NCI-H460 (cell line): ENCODE measurements at places on chromosomes 13 and 19. TPM values are rescaled to one million over a fixed set of nuclear protein-coding genes. Genes with fewer than 3 reads are reported as not detected.
A peak's percentile ranks its signal among the peaks of the same experiment; 100 is the strongest.

The ZNF525 gene
- total RNA-seq: 0.06 and 1.4 TPM in 2 replicates

The NHLRC3 gene
- total RNA-seq: 7.4 and 10.1 TPM in 2 replicates

The RUBCNL gene
- 0.35 and 1.2 TPM in 2 replicates for total RNA-seq

The TMC4 gene
- total RNA-seq: 0.30 and 0.63 TPM in 2 replicates

The NLRP5 gene
- not detected in 2 replicates for total RNA-seq

The PTGIR gene
- total RNA-seq: not detected in 2 replicates

DNA sequence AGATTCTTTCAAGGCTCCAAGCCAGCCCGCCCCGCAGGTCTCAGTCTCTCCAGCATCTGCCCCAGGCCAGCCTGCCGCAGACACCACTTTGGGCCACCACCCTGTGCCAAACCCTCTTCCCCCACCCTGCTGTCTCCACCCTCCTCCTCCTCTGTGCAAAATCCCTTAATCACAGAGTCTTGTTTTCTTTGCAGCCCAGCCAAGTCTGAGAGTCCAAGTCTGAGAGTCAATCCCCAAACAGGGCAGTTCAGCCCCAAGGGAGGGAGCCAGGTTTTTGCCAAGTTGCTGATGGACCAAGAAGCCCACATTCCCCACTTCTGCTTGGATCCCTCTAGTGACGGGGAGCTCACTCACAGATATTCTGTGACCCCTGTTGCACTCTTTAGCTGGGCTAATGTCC, 3.1 kb downstream of the ADAMTS10 start:
- no peak for DNase-seq

- DNase-seq: no peak
These were observed 10.2 kb upstream of the ILF3 start for GRCh38 chr19:10643968-10644259.

GRCh38 chr13:104553896-104554295, 1487.7 kb upstream of the SLC10A2 start:
- no peak for DNase-seq

- DNase-seq: no peak
These were observed 172.0 kb downstream of the DLEU7 start for GRCh38 chr13:50671497-50671850.

GRCh38 chr13:40245567-40245966, 420.9 kb downstream of the FOXO1 start:
- no peak for DNase-seq

- DNase-seq: no peak
These were observed 43.2 kb upstream of the WDFY2 start for GRCh38 chr13:51541037-51541436.

DNA sequence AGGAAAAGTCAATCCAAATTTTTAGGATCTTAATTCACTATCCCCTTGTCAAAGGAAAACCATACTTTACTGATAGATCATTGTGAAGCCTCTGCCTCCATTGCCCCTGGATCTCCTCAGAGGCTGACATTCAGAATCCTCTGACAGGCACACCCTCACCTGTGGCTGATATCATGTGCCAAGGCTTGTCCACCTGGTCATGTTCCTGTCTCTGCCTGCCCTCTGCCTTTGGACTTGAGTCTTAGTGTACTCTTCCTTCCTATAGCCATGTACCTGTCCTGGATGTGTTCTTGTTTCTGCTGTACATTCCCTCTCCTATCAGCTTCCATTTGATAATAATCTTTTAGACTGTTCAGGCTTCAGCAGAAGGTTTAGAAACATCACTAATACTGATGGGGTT, 179.4 kb downstream of the TNFSF13B start:
- no peak for DNase-seq

DNA sequence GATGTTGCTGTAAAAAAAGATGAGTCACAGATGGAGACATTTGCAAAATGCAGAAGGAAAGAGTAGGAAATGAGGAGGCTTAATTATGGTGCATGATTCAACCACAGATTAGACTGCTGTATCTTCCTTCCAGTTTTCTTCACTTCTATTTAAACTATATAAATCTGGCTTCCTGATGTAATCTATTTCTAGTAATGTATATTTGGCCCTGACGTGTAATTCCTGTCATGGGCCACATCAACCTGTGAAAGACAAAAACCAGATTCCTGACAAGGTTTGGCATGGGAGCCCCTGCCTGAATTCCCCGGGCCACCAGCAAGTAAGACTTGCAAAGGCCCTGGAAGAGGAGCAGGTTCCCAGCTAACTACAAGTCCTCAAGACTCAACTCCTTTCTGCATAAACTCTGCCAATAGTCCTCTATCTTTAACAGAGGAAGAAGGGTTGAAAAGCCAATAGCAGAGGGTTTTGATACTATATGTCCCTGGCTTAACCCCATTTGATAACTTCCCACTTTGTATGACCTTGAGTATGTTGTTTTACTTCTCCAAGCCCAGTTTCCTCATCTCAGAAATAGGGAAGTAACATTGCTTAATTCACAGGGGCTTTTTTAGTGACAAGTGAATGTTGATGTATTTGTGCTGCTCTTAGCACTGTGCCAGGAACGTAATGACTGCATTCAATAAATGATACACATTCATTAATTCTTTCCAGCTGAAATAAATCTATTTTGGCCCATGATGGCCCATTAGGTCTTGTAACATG, 172.7 kb downstream of the SPRY2 start:
- DNase-seq: no peak

GRCh38 chr19:38401148-38401547, 1.7 kb upstream of the FAM98C start:
- no peak for DNase-seq

DNA sequence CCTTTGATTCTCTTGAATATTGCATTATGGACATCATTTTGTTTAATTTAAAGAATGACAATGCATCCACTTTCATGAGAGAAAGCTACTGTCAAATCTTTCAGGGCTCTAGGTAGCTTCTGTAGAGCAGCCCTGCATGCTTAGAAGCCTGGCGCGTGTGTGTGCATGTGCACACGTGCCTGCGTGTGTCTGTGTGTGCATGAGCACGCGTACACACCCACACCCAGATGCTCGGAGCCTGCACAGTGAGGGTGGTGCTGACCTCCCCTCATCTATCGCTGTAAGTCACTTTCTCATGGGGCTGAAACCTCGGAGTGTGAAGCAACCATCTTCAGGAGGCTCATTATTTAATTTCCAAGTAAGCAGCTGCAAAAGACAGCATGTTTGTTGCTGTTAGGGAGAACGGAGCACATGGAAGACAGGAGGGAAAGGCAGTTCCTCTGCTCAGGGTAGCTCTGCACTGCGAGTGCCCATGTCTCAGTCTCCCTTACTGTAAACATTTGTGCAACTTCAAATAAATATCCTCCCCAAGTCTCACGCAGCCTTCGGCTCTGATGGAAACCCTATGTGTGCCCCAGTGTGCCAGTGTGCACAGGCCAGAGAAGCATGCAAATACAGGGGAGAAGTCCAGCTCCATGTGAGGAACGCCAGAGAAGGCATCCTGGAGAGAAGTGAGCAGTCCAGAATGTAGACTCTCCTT, 22.8 kb downstream of the TSHZ3 start:
- no peak for DNase-seq

DNA sequence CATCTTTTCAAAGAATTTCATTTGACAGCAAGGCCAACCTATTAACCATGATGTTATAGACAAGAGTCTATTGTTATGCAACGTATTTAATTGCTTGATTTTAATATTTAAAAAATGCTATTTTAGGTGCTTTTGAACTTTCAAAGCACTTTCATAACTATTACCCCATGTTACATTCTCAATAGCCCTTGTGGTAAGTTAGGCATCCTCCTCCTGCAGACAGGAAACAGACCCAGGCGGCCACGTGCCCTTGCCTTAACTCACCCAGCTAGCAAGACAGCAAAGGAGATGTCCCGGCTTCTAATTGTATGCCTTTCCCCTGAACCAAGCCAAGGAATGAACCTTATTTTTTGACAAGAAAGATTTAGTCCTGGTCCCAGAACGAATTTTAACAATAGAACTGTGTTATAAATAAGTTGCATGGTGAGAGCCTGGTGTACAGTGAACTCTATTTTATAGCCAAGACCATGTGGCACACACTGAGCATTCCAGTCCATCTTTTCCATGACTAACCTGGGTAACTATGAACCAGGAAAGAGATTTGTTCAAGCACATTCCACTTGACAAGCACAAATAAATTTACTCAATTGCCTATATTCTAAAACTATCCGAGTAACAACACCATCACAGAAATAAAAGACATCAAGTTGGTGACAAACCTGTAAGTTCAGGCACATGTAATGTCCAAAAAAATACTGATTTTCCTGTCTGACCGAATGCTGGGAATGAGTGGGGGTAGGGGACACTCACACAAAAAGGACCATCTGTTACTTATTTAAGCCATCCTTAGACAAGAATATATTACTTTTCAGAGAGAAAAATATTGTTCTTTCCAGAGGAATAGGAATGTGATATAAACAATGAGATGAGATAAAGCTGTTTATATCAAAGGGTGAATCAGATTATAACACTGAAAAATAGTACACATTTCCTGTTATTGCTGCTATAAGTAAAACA, 163.0 kb downstream of the EFNB2 start:
- no peak for DNase-seq

DNA sequence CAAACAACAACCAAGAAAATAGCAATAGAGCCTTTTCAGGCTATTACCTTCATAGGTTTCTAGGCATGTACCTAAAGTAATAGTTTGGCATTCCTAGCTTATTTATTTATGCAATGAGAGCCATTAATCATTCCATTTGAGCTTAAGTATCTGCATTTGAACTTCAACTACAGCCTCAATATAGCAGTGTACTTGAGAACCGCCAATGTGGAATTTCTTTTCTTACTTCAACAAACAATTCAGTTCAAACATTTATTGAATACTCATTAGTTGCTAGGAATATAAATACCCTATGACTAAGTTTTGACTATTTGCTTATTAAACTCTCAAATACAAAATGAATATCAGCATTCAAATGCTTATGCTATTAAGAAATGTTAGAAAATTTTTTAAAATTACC, 38.0 kb upstream of the FREM2 start:
- no peak for DNase-seq

DNA sequence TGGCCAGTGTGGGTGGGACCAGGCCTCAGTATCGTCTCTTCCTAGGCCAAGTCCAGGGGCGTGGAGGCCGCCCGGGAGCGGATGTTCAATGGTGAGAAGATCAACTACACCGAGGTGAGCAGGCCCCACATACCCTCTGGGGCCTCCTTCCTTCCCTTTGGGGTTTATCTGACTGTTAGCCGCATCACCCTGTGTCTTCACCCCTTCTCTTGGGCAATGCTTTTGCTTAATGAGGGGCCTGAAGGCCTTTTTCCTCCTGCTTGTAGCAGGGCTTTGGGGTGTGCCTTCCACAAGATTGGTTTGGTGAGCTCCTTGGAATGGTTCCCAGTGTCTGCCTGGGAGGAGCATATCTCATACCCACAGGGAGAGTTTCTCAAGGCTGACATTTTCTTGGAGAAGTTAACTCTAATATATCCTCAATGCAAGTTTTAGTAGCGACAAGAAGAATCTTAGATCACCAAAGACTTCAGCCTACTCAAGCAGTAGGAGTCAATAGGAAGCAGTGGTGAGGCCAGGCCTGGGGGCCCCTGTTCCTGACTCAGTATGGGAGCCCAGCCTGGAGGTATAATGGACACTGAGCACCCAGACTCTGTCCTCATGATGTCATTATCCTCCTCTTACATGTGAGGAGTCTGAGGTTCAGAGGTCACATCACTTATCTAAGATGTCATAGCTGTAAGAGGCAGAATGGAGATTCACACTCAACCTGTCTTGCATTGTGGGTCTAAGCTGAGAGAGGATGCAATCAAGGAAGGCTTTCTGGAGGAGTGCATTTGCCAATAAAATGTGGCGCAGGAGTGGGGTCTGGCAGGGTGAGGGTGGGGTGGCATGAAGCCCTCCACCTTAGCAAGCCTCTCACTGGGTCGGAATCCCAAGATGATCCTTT, 2.0 kb downstream of the GPI start:
- DNase-seq: no peak

GRCh38 chr13:48230541-48230940, 2.5 kb upstream of the ITM2B start:
- DNase-seq: no peak

GRCh38 chr13:94859278-94859691, 146.9 kb upstream of the SOX21 start:
- DNase-seq: no peak

- DNase-seq: peak; percentile 75
These were observed 21.3 kb upstream of the MTRF1 start for GRCh38 chr13:41284512-41285288.

- peak; percentile 25 for DNase-seq
These were observed at the start of gene KATNAL1 for GRCh38 chr13:30307194-30307970. Gene KATNAL1, minus strand, starts transcription at chr13:30307551. Its CDS starts 23,774 bp downstream, at chr13:30283777.

GRCh38 chr19:58581227-58582141, 8.3 kb upstream of the MZF1 start:
- peak; percentile 20 for DNase-seq

DNA sequence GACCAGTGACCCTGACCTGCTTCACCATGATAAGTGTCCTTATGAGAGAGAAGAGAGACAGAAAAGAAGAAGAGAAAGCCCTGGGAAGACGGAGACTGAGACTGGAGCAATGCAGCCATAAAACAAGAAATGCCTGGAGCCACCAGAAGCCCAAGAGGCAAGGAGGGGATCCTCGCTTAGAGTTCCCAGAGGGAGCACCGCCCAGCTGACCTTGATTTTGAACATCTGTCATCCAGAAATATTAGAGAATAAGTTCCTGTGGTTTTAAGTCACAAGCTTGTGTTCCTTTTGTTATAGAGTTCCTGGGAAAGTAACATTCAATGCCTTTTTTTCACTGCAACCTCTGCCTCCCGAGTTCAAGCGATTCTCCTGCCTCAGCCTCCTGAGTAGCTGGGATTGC, 20.2 kb downstream of the CERS1 start:
- DNase-seq: no peak
